Kasumi-1 (cell line): ENCODE measurements at places on chromosomes 16 and 17.
A peak's percentile ranks its signal among the peaks of the same experiment; 100 is the strongest.

GRCh38 chr16:8589057-8589899, 1.0 kb downstream of the TMEM114 start:
- no peak for DNase-seq

GRCh38 chr17:73795730-73796129, 151.5 kb upstream of the SDK2 start:
- no peak for DNase-seq

DNA sequence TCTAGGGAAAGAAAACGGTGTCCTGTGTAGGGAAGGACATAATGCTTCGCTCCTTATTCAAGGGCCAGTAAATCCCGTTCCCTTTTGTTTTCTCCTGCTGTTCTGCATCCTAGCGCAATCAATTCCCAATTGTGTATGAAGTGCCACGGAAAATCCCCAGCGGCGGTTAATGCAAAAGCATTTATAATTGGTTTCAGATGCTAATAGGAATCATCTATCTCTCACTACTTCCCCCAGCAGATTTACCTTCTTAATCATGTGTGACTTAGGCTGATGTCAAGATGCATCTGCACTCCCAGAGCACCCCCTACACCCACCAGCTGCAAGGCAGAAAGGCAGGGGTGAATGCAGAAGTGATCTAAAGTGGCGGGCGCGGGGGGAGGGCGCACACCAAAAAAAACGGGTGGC, 32.7 kb upstream of the SSTR2 start:
- no peak for DNase-seq

DNA sequence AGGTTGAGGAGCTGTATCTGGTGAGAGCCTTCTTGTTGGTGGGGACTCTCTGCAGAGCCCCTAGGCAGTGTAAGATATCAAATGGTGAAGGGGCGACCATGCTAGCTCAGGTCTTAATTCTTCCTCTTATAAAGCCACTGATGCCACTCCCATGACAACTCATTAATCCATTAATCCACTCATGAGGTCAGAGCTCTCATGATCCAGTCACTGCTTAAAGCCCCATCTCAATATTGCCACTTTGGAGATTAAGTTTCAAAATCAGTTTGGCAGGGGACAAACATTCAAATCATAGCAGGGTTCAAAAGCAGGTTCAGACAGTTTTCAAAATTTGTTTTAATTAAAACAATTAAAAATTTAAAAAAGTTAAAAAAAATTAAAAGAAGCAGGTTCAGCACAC, 13.1 kb upstream of the SPECC1 start:
- no peak for DNase-seq

DNA sequence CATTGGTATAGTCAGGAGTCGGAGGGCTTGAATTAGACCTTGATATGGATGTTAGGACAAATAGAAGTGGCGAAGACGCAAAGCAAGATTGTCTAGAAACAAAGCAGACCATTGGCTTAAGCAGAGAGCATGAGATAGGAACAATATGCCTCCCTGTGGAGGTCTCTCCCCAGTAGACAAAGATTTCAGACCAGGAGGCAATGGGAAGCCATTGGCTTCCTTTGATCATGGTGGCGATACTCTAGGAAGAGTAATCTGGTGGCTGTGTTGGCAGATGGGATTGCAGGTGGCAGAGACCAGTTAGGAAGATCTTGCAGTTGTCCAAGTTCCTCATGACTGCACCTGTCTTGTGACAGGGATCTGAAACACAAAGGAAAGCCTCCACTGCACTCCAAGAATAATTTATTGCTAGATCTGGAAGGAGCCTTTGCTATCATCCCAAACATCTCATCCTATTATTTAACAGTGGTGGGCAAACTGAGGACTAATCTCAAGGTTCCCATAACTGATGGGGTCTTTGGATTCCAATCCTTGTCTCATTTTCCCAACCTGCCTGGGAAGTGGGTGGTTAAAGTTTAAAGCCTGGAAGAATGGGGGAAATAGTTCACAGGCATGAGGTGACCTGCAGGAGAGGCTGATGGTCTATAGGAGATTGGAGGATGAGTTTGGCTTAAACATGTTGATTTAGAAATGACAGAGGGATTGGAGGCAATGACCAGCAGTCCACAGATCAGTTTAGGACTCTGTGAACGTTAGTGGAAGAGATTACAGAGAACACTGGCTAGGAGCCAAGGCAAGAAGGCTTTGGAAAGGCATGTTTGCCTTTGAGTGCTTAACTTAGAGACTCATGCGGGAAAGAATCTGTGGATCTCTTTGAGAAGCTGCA, 37.0 kb downstream of the HLF start:
- DNase-seq, result no peak

GRCh38 chr16:84535408-84535807, 30.9 kb upstream of the MEAK7 start:
- no peak for DNase-seq

DNA sequence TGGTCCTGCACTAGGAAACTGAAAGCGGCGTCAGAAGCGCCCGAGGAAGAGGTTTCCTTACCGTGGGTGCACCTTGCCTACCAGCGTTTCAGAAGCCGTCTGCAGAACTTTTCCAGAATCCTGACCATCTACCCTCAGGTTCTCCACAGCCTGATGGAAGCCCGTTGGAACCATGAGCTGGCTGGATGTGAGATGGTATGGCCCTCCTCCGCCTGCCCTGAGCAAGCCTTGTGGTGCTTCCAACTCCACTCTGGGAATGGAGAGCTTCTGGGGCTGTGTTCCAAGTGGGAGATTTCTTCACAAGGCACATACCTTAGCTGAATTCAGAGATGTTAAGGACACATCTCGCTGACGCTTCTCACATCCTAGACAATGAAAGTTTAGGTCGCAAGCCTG, 51.8 kb upstream of the ENDOV start:
- no peak for DNase-seq

- DNase-seq, result no peak
Measured at GRCh38 chr16:64657316-64658011, 464.4 kb downstream of the CDH11 start.

GRCh38 chr16:25235991-25236390, 19.2 kb downstream of the AQP8 start:
- no peak for DNase-seq

- no peak for DNase-seq
Measured at GRCh38 chr16:2896480-2897010, 13.5 kb downstream of the FLYWCH2 start.

GRCh38 chr17:50139950-50140885, 10.3 kb upstream of the SAMD14 start:
- DNase-seq, result peak; percentile 93

GRCh38 chr17:2803386-2803785, 7.1 kb downstream of the RAP1GAP2 start:
- DNase-seq, result no peak
